ENCODE measurements at places on chromosomes 4 and X. TPM values are rescaled to one million over a fixed set of nuclear protein-coding genes. Genes with fewer than 3 reads are reported as not detected.

FAM133A gene
- not detected for polyA plus RNA-seq

HSFX1 gene
- polyA plus RNA-seq = 0.12 TPM

LANCL3 gene
- not detected for polyA plus RNA-seq

DNA sequence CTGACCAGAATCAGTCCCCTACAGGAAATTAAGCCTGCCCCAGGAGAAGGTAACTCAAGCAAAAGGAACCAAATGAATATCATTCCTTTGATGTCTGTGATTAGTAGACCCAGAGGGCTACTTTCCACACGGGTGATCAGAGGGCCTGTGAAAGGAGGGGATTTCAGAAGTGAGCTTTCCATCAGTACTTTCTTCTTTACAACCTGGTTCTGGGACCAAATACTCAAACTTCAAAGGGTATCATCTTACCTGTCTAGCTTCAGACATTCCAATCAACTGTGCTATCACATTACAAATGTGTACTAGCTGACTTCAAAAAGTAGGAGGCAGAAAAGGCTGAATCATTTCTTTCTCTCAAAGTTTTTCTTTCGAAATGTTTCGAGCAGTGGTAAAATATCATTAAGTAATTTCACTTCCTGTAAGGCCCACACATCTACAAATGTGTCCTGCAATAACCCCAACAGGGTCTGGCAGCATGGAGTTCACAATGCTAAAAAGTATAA is 23.9 kb downstream of the ACSL4 start:
- no peak for DNase-seq

GAGE12E gene
- polyA plus RNA-seq = not detected

- no peak for DNase-seq
Observed at GRCh38 chr4:112156112-112156511, 10.9 kb downstream of the FAM241A start.

DNA sequence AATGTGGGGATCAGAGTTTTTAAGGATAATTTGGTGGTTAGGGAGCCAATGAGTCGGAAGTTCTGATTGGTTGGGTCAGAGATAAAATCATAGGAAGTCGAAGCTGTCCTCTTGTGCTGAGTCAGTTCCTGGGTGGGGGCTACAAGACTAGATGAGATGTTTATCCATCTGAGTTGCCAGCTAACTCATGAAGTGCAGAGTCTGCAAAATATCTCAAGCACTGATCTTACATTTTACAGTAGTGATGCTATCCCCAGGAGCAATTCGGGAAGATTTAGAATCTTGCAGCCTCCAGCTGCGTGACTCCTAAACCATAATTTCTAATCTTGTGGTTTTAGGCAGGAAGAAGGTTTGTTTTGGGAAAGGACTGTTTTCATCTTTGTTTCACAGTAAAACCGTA is 565.8 kb upstream of the SPANXN1 start:
- DNase-seq = no peak
